Fibroblast of lung (primary cell): ENCODE measurements at places on chromosomes 7 and 10.
A peak's percentile ranks its signal among the peaks of the same experiment; 100 is the strongest.

- peak; percentile 99 for DNase-seq
These were observed 18.6 kb downstream of the FOXK1 start for GRCh38 chr7:4700577-4701235.

- DNase-seq, result peak; percentile 64
These were observed 11.6 kb downstream of the GOLGA7B start for GRCh38 chr10:97861097-97861750.

GRCh38 chr10:123305671-123306070 lies 151.5 kb downstream of the BUB3 start:
- no peak for DNase-seq

DNA sequence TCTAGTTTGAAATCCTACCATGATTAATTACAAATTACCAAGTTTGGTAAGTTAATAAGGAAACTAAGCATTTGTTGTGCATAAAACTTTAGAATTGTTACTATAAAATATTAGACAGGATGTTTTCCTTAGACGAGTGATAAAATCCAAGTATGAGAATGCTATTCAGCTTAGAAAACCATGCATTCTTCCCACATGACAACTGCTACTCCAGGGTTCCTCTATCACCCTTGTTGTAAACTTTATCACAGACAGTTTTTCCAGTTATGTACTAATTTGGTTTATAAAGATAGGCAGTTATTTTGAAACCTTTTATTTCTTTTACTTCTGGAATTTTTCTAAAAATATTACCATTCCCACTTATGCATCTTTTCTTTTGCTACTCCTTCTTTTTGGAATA lies 52.0 kb downstream of the SIRT1 start:
- DNase-seq, result no peak

GRCh38 chr10:60564475-60564874 lies 174.8 kb upstream of the ANK3 start:
- peak; percentile 5 for DNase-seq

DNA sequence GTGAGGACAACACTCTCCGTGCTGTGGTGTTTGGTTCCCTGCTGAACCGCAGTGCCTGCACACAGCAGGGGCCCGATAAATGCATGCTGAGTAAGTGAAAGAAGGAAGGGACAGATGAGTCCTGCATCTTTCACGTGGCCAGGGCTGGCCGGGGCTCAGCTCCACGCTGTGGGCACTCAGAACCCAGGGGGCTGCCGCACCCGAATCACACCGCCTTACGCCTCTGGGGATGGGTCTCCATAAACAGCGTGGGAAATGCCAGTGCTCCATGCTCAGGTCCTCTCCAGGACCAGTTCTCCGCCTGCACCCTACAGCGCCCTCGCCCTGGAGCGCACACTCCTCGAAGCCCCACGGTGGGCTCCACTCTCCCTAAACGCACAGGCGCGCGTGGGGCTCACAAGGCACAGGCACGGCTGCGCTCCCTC lies 38.1 kb downstream of the RASGEF1A start:
- no peak for DNase-seq

- peak; percentile 78 for DNase-seq
These were observed 206.9 kb upstream of the PHYHIPL start for GRCh38 chr10:58969576-58969975.

DNA sequence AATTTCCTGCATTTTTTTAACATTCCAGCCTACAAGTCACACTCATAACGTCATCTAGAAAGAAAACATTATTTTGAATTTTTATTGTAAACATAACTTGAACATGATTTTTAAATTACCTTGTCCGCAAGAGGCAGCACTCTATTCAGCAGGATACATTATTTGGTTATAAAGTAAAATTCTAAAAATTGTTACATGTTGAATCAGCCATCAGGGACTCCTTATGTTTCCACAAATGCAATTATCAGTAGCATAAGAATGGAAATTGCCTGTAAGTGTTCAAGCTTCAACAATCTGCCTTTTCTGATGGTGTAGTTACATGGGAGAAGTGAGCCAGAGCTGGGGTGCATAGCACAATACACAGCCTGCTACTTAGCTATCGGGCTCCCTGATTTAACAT lies 97.5 kb downstream of the ZNF365 start:
- DNase-seq, result no peak

DNA sequence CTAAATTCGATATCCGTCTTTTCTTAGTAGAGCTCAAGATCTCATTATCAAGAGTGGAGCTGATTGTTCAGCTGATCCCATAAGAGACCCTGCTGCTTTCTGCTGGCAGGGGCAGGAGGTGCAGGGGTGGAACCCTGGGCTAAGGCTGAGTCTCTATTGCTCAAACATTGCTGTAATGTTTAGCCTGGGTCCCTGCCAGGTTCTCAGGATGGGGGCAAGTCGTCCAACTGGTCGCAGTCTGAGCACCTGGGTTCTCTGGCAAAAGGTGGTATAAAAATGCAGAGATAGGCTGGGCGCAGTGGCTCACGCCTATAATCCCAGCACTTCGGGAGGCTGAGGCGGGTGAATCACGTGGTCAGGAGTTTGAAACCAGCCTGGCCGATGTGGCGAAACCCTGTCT lies 62.0 kb upstream of the NRBF2 start:
- no peak for DNase-seq

GRCh38 chr7:139757968-139758367 lies 19.8 kb downstream of the HIPK2 start:
- DNase-seq, result no peak
